ENCODE measurements at places on chromosomes 5 and 9.

DNA sequence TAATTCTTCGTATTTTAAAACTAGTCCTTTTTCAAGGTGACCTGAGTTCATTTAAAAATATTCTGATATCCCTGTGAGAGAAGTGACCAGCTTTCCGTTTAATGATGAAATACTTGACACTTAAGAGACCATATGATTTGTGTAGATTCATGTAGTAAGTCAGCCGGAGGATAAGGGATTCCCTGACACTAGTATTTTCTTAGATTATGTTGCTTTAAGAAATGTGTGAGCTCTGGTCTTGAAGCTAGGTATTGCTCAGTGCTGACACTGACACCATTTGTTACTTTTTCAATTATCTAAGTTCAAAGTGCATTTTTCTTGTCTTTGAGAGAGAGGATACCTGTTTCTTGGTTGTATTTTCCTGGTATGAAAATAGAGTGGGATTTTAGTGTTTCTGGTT lies 4.2 kb downstream of the NIPBL start:
- no peak for DNase-seq

GRCh38 chr9:136372561-136373299 lies 739 bp downstream of the CARD9 start:
- no peak for DNase-seq

- no peak for DNase-seq
Observed at GRCh38 chr5:109450129-109450877, 40.5 kb upstream of the PJA2 start.

DNA sequence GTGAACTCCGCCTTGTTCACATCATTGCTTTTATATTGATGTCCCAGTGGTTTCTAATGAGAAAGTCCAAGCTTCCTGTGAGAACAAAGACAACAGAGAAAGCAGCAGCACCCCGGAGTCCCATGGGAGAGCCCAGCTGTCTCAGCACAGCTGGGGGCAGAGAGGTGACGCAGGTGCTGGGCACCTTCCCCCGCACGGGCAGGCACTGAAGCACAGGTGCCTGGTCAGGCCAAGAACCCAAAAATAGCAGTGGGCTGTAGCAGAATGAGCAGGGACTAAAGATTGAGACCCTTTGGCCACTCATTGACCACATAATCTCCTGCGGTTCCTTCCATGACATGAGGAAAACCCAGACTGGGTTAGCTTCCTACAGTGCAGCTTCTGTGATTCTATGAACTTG lies 18.8 kb downstream of the SRD5A1 start:
- no peak for DNase-seq

DNA sequence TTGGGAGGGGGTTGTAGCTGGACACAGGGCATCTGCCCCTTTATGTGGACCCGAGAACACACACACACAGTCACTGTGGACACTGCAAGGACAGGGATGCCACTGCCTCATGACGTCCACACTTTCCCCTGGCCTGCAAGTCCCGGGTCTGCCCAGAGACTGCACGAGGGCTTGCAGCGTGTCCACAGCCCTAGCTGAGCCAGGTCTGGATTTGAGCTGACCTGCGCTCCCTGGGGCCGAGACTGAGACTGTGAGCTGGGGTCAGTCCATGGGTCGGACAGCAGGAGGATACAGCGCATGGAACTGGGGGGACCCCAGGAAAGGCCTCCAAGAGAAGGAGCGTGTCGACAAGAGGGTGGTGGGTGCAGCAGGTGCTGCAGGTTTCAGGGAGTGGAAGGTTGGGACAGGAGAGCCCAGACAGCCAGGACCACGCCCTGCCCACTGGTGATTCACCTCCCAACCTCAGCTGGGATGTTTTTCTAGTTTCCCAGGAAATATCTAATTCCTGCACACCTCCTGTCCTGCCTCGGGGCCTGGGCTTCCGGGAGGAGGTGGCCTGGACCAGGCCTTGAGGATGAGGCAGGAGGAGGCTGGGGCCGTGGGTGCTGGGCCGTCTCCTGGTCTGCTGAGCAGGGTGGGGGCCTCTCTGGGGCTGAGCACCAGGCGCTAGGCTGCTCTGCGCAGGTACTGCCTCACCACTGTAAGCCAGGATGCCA lies 806 bp upstream of the RNF224 start:
- no peak for DNase-seq

GRCh38 chr5:119626086-119626485 lies 3.3 kb upstream of the FAM170A start:
- DNase-seq, result no peak

DNA sequence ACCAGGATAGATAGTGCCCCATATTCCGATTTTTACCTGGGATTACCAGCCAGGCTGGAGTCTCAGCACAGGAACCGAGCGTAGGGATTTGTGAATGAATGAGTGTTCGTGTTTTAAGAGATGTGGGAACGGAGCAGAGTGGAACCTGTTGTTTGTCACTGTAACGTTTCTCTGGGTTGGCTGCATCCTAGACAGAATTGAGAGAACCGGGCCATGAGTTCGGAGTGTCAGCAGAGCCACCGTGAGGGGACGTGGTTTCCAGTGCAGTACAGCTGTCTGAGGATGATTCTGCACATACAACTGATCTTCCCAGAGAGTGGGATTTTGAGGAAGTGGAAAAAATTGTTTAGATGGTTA lies 1.2 kb downstream of the PDE8B start:
- no peak for DNase-seq

DNA sequence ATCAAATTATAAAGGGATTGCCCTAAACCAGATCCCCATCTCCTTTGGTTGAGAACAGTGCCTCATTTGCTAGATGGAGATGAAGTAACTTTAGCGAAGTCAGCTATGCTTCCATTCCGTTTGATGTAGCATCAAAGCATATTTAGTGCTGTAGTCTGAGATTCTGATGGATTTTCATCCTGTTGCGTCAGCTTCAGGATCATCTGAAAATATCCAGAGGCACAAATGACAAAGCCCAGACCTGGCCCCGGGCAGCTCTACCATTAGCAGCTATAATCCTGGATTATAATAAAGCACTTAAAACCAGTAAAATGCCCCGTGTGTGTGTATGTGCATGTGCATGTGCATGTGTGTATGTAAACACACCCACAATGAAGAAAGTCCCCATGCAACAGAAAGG lies 44.7 kb downstream of the ERAP1 start:
- DNase-seq, result no peak

DNA sequence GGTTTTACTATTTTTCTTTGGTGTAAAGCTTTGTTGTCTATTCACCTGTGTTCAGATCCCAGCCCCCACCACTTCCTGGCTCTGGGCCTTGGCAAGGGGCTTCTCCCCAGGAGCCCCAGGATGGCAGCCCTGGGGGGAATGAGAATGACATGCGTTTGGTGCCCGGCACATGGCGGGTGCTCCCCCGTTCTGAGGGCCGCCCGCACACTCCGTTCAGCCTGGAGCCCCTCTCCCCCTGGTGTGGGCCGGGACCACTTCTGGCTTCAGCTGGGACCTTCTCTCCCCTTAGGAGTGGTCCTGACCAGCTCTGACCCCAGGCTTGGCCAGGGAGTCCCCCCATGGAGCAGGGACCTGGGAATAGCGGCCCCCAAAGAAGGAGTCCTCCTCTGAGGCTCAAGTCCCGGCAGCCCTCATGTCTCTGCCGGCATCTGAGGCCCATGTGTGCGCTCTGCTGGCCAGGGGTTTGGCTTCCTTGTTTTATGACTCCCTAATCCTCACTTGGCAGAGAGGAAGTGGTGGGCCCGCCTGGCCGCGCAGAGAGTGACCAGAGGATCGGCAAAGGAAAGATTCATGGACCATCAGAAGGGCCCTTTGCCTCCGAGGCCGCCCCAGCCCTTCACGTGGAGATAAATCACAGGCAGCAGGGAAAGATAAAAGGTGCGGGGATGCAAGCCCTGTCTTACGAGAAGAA lies 57.0 kb upstream of the LMX1B start:
- DNase-seq, result no peak

DNA sequence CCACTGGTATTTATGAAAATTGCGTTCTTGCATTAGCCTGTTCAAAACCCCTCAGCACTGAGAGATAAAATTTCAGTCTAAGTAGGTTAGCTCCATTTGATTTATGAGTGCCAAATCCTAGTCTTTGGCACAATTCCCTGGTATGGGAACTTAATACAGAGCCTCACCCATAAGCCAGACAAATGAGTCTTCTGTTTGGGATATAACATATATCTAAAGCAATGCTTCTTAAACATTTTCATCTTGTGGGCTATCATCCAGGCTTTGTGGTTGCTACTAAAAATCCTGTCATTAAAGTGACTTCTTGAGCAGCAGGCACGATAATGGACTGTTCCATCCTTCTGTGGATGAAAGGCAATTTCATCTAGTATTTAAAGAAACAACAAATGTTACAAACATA lies 419.5 kb upstream of the ACTBL2 start:
- no peak for DNase-seq

GRCh38 chr5:3251784-3252183 lies 343.8 kb upstream of the IRX1 start:
- no peak for DNase-seq

DNA sequence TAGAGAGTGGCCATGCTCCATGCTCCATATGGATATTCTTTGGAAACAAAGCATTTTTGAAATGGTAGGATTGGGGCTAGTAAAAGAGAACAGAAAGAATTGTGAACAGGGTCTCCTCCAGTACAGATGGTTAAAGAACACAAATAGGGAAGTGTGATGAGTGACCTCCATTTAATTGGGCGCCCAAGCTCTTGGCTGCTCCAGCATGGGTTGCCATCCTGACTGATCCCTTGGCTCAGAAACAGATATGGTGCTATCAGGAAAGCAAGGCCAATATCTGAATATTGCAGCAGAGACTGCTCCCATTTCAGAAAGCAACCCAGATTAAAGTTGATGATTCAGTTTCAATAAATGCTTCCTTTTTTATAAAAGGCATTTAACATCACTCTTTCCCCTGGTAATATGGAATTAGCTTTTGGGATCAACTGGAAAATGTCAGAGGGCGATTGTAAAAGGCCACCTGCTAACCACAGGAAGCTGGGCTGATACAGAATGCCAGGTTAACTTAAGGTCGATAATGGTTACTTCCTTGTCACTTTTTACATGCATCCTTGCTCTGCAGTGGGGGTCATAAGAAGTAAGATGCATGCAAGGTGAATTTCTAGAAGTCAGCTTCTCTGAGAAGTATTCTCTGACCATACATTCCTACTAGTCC lies 52.9 kb downstream of the TMC1 start:
- no peak for DNase-seq

GRCh38 chr9:8859416-8859815 lies 1059.8 kb upstream of the DMAC1 start:
- no peak for DNase-seq

GRCh38 chr5:178215280-178216002 lies 11.1 kb downstream of the HNRNPAB start:
- DNase-seq, result no peak
